ENCODE measurements at places on chromosomes 7 and 10. TPM values are rescaled to one million over a fixed set of nuclear protein-coding genes. Genes with fewer than 3 reads are reported as not detected.

Gene LRMDA
- total RNA-seq, result 0.07 TPM

DNA sequence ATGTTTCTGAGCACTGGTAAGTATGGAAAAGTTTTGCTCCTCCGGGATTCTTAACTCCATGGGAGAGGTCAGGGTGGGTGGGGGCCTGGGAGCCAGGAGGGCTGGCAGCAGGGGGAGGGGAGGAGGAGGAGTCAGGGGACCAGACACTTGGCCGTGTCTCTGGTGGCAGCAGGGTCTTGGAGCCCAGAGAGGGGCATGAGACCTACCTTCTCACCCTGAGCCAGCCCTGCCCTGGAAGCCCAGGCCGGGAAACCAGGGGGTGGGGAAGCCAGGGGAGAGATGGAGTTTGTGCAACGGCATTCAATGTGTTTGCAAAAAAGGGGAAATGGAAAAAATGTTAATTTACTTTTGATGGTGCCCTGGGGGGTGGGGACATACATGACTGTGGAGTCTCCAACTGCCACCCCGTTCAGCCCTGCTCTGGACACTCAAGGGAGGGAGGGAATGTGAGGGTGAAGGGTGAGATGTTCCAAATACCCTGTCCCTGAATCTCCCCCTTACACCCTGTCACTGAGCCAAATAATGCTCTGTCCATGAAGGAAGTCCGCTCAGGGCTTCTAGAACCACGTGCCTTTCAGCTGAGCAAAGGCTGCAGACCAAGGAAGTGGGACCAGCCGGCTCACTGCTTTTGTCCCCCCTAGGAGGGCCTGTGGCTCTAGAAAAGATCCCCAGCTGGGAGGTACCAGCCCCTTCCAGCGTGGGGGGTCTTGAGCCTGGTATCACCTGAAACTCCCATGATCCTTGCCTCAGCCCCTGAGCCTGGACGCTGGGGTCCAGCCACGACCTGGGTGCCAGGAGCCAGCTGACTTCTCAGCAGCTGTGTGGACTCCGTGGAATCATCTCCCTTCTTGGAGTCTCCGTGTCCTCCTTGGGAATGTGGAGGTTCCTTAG lies 48.3 kb downstream of the TMEM270 start:
- no peak for DNase-seq

DNA sequence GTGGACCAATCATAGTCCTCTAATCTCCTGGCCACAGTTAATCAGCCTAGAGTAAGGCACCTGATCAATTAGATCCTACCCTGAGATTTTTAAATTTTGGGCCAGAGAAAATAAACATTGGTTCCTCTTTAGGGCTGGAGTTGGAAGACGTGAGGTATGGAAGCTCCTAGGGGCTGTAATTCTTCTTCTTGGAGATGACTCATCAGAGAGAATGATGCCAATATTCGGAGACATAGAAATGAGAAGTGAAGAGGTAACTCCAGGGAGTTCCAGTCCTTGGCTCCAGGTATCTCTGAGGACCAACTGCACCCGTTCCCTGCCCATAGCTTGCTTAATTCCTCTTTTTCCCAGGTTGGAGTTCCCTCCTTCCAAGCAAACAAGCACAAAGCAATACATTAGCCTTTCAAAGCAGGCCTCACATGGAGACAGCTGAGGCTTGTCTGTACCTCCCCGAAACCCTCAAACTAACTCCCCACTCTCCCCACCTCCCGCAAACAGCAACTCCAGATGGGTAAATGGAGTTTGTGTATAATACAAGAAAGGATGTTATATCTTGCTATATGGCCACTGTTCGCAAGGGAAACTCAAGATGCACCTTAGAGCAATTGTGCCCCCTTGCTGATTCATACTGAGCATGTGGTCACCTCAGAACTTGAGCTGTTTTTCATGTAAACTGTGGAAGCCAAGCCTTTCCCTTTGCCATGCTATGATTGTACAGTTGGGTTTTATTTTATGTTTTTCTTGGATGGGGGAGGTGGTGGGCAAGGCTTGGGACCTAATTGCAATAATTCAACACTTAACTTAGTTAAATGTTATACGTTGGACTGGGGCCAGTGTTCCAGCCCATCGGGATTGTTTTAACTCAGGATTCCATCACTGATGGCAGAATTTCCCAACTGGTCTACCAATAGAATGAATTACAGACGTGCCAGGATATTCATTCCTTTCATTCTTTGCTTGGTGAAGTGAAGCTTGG lies 29.3 kb downstream of the PIK3AP1 start:
- DNase-seq, result peak; percentile 38

DNA sequence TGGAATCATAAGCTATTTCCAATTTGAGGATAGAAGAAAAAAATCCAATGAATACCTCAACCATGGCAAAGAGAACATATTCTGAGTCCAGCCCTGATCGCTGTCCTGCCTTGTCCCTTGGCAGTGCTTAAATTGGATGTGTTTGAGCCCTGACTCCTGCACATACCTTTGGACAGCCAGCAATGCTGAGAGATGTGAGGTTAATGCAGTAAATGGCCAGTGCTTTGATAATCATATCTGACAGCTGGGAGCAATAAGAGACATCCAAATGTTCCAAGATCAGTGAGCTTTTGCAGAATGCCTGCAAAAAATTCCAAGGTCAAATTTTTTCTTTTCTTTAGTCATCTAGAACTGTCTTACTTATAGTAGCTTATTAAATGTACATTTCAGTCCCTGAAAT lies 80.1 kb upstream of the LRRC17 start:
- no peak for DNase-seq

DNA sequence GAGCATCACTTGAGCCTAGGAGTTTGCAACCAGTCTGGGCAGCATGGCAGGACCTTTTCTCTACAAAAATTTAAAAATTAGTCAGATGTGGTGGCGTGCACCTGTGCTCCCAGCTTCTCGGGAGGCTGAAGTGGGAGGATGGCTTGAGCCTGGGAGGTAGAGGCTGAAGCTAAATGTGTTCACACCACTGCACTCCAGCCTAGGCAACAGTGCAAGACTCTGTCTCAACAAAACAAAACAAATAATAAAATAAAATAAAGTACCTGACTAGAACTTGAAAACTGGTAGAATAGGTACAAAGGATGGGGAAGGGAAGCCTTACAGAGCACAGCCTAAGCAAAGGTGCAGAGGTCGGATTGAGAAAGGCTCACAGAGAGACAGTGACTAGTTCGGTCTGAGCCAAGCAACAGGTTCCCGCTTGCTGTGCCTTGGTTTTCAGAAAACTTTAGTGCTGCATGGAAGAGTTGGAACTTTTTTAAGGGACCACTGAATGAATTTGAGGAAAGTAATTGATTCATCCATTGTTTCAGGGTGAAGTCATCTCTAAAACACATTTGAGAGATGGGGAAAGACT lies 100.1 kb upstream of the STK17A start:
- DNase-seq, result no peak

GRCh38 chr7:86939197-86939814 lies 120.1 kb downstream of the ELAPOR2 start:
- DNase-seq, result peak; percentile 61

DNA sequence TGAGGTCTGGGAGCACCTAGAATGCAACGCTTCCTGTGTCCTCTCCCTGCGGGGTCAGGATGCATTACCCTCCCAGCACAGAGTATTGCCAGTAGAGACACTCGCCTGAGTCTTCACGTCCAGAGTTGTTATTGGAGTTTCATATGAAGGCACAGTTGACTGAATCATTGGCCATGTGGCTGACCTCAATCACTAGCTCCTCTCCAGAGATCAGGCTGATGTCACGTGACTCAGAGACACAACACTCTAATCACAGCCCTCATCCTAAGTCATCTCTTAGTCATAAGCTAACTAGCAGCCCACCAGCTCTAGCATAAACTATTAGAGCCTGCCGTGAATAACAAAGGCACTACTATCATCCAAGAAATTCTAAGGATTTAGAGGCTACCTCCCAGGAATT lies 107.8 kb downstream of the HECW1 start:
- peak; percentile 89 for DNase-seq

DNA sequence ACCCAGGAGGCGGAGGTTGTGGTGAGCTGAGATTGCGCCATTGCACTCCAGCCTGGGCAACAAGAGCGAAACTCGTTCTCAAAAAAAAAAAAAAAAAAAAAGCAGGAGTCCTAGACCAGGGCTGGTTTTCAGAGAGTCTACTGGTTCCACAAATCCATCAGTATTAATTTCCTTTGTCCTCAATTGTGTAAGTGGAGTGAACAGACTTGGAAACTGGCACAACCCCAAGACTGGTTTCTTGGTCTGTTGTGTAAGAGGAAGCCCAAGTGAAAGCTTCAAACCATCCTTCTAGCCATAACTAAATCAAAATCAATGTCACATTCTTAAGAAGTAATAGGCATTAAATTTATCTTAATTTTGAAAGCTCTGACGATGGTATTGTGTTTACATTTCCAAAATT lies 213.6 kb downstream of the DGKI start:
- DNase-seq, result no peak

Gene TRIM73
- 0.03 TPM for total RNA-seq

Gene GBF1
- total RNA-seq, result 32.9 TPM

- DNase-seq, result no peak
Measured at GRCh38 chr7:140902303-140902953, 22.3 kb downstream of the BRAF start.

DNA sequence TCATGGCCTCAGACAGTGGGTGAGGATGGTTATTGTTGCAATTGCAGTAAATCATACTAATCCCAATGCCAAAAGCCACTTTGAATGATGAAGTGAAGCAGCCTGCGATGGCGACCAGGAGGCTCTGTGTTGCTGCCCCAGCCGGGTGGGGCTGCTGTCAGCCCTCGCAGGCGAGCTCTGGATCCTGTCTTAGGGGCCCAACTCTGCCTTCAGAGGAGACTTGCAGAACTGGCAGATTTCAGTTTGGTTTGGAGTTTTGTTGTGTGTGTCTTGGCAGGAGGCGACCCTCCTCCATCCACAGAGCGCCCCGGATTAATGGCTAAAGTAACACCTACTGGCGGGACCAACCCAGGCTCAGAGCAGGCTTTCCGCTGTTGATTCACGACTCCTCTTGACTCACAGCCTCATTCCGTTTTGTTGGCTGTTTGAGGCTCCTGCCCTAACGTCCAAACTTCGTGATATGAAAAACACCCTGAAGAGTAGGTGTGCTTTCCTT lies 67.9 kb upstream of the BMPER start:
- DNase-seq, result no peak

Gene AKR1C8
- total RNA-seq, result not detected

DNA sequence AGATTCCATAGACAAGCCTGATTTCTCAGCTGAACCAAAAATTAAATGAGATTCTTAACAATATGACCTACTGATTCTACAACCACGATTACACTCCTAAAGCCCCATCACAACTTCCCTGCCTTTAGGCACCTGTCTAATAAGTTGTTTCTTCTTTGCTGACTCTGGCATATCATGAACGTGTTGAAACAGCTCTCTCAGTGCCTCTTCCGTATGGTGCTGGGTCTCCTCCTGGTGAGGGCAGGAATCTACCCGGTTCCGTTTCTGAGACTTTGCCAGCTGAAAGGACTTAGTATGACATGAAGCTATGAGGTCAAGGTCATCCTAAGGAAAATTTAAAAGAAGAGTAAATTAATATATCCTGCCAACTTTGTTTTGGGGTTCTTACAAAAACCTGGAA lies 48.6 kb downstream of the ARHGAP19 start:
- DNase-seq, result no peak

GRCh38 chr10:5975641-5976473 lies 1.5 kb downstream of the IL15RA start:
- peak; percentile 42 for DNase-seq

Gene SPDYE9
- not detected for total RNA-seq

DNA sequence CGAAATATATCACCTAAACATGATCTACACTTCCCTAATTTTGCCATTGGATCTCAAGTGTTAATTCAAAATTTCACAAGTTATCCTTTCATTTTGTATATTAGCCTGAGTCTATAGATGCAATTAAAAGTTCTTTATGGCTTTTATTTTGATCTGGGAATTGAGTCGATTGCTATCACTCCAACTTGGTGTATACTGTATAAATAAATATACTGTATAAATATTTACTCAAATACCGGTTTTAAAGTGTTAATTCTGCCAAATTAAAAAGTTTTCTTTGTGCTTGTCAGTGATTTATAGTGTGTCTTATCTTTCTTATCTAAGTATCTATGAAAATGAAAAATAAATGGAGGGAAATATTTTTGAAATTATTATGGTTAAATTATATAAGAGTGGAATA lies 683.7 kb upstream of the LRRN3 start:
- no peak for DNase-seq

DNA sequence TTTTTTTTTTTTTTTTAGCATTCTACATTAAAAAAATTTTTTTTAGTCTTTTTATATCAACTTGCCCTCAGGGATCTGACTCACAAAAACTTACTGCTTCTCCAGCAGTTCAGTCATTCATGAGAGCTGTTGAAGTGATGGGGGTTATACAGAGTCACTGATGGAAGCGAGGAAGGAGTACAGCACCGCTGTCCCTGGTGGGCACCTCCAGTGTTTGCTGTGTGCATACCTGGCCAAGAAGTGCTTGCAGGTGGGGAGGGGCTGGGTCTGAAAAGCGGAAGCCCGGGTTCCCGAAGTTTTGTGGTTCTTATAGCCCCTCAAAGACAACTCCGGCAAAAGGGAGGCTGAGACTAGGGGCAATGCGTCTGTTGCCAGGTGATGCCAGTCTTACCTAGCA lies 46.2 kb downstream of the MINDY4 start:
- DNase-seq, result no peak

Gene PTN
- 11.9 TPM for total RNA-seq

DNA sequence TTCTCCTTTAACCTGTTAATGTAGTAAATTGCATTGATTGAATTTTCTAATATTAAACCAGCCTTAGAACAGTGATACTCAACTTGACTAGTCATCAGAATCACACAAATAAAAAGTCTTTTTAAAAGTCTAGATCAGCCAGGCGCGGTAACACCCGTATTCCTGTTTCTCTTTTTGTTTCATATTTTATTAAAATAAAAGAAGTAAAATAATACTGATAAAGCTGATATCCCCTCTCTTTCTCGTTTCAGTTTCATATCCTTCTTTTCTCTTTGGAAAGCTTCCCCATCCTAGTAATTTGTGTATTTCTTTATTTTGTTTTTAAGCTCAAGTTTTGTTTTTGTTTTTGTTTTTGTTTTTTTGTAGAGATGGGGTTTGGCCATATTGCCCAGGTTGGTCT lies 9.3 kb downstream of the SMO start:
- no peak for DNase-seq

DNA sequence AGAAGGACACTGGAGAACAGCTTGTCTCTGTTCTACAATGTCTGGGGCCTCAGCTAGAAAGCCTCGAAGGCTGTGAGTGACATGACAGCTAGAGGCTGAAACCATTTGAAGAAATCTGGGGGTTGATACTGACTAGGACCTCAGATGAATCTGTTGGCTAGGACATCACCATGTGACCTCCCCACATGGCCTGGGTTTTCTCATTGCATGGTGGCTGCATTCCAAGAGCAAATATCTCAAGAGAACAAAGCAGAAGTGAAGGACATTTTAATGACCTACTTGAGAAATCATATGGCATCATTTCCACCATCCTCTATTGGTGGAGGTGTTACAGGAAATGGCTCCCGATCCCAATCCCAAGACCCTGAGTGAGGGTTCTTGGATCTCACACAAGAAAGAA lies 450.6 kb upstream of the AUTS2 start:
- no peak for DNase-seq

GRCh38 chr7:49892481-49892880 lies 119.0 kb downstream of the VWC2 start:
- DNase-seq, result no peak

GRCh38 chr7:141400356-141400755 lies 150.9 kb upstream of the AGK start:
- no peak for DNase-seq

Measured in A172 (cell line).